Right atrium auricular region (tissue), 2 donors: ENCODE measurements at places on chromosomes 16 and 17. TPM values are rescaled to one million over a fixed set of nuclear protein-coding genes. Genes with fewer than 3 reads are reported as not detected.

SLC46A1 gene
- total RNA-seq, result 3.7 TPM

PYDC1 gene
- total RNA-seq, result not detected

DNA sequence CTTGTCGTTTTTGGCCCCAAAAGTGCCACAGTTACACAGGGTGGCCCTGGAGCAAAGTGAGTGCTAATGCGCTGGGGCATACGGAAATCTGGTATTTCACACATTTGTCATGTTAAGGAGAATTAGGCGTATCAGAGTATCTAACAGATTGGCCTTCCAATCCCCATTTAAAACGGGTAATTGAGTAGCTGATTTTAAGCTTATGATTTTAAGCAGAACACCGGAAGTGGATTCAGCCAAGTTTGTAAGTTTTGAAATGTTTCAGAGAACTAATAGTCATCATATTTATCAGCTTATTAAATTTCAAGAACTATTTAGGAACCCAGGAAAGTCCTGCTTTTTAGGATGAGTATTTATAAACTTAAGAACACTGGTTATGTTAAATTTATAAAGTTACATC is 19.5 kb downstream of the LRRC75A start:
- no peak for DNase-seq

GRCh38 chr17:8791910-8792270 is 7.3 kb downstream of the MFSD6L start:
- no peak for DNase-seq

DNA sequence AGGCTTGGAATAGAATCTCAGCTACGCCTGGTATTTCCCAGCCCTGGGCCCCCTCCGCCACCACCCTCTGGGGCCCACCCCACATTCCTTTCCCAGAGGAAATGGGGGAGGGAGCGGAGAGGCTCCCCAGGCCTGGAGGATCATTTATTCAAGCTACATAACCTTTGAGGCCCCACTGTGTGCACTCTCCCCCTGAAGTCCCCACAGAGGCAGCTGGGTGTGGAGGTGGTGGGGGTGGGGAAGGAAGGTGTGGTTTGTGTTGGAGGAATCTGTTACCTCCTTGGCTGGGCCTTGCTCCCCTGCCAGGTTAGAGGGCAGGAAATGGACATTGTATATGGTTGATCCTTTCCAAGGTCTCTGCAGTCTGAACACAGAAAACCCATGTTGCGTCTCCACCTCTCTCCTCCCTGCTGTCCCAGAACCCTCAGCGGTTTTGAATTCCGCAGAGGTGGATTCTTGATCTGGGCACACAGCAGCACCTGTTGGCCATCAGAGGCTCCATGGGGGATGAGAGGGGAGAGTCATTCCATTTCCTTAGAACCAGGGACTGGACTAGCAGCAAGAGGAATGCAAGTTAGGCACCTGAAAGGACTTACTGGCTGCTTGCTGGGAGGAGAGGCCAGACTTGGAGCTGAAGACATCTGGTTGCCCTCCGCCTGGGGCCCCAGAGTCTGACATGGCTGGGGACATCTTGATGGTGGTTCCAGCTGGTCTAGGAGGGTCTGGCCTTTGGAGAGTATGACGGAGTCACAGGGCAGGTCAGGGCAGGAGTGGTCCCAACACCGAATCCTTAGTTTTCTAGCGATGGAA is 23.0 kb downstream of the ARHGAP23 start:
- no peak for DNase-seq

DNA sequence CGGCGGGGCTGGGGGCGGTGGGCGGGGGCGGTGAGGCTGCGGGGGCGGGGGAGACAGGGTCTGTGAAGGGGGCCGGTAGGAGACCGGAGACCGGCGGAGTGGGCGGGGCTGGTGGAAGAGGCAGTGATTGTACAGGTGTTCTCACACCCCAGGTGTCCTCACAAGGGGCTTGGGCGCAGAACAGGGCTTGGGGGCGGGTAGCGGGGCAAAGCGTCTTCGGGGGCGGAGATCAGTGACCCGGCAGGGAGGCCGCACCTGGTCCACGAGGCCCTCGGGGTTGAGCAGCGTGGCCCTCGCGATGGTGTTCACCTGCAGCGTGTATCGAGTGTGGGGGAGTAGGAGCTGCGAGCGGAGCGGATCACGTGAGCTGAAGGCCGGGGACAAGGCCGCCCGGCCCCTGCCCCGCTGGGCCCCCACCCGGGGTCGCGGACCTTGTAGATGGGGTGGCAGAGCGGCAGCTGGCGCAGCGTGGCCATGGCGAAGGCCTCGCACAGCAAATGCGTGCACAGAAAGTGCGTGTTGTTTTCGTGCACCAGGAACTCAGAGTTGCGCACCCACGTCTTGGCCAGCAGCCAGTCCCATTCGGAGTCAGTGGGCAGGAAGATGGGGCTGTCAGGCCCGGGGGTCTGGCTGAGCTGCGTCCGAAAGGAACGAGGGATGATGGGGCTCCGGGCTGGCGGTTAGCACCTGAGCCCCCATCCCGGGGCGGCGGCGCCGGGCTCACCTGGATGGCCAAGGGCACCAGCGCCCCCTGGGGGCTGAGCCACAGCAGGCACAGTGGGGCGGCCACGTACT is 8.5 kb downstream of the ALOXE3 start:
- no peak for DNase-seq

GRCh38 chr16:4372001-4372577 is 441 bp downstream of the VASN start:
- DNase-seq, result no peak
